Activated naive CD4-positive, alpha-beta T cell treated with Interleukin-2 at 50 U/mL for 16 hours (primary cell): ENCODE measurements at places on chromosomes 2 and 18.

- no peak for DNase-seq
Measured at GRCh38 chr2:197059477-197059876, 133.0 kb upstream of the PGAP1 start.

- DNase-seq, result no peak
Measured at GRCh38 chr2:46339676-46340459, 42.7 kb downstream of the EPAS1 start.

DNA sequence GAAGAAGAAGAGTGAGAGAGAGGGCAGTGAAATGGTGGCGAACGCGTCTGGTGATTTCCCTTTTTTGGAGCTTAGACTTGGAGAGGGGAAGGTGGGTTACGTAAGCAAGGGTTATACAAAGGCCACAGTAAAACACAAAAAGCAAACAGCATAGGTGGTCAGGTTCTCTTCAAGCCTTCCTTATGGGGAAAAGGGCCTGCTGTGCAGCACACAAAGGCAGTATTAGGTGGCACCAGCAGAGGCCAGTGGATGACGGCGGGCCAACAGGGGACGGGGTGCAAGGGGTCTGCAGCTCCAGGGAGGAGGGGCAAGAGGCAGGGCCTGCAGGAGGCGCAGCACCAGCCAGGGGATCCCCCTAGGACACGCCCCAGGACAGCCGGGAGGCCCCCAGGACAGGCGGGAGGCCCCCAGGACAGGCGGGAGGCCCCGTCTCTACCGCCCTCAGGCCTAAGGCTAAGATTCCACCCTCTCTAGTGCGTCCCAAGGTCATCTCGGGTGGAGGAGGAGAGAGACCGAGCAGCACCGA is 32.6 kb upstream of the NPC1 start:
- DNase-seq, result no peak

DNA sequence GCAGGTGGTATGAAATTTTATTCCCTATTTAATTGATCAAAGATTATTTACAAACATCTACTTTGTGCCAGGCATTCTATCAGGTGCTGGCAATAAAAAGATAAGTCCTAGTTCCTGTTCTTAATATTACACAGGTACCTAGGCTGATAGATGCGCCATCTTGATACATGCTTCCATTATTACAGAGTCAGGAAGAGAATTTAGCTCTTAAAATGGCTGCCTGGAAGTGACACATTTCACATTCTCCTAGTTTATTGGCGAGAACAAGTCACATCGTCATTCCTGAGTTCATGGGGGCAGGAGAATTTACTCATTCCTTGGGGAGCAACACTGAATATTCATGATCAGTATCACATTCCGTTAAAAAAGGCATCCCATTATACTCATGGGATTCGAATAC is 1.1 kb upstream of the DARS1 start:
- no peak for DNase-seq

DNA sequence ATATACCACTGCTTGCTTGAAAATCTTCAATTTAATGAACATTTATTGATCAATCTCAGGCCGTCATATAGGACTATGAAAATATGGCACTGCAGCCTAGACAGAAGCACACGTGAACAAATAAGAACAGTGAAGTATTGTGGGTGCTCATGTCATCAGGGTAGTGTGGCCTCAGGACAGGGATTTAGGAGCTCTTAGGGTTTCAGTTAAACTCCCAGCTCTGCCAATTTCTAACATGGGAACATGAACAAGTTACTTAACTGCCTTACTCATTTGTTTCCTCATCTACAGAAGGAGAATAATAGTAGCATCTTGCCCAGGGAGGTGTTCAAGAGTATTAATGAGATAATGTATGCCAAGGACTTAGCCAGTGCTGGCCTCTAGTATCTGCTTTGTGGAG is 146.0 kb upstream of the MAP3K20 start:
- DNase-seq, result no peak

DNA sequence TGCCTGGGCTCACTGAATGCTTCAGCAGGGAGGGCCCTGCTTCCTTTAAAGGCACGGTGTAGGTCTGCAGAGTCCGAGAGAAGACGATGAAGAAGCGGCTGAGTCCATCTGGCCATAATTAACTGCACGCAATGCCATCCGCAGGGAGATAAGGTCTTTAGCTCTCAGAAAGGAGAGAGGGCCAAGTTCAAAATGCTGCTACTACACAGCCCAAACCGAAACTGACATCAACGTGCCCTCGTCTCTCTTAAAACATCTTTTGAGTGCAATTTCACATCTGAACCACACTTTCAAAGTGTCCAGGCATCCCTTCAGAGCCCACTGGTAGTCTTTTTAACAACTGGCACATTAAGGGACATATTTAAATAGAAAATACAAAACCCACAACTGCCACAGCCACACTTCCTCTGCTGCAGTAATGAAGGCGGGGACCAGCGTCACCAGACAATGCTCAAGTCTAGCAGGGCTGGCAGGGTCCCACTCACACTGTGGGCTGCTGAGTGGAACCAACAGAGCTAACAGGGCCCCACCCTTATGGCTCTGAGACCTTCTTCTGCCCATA is 35.8 kb downstream of the ST3GAL5 start:
- peak; percentile 61 for DNase-seq

DNA sequence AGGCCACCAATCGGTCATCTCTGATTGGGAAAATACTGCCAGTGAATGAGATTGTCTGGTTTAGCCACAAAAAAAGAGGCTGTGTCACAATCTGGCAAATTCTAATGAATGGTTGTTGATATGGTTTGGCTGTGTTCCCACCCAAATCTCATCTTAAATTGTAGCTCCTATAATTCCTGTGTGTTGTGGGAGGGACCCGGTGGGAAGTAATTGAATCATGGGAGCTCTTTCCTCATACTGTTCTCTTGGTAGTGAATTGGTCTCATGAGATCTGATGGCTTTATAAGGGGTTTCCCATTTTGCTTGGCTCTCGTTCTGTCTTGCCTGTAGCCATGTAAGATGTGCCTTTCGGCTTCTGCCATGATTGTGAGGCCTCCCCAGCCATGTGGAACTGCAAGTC is 838.3 kb downstream of the SLC4A3 start:
- DNase-seq, result no peak

DNA sequence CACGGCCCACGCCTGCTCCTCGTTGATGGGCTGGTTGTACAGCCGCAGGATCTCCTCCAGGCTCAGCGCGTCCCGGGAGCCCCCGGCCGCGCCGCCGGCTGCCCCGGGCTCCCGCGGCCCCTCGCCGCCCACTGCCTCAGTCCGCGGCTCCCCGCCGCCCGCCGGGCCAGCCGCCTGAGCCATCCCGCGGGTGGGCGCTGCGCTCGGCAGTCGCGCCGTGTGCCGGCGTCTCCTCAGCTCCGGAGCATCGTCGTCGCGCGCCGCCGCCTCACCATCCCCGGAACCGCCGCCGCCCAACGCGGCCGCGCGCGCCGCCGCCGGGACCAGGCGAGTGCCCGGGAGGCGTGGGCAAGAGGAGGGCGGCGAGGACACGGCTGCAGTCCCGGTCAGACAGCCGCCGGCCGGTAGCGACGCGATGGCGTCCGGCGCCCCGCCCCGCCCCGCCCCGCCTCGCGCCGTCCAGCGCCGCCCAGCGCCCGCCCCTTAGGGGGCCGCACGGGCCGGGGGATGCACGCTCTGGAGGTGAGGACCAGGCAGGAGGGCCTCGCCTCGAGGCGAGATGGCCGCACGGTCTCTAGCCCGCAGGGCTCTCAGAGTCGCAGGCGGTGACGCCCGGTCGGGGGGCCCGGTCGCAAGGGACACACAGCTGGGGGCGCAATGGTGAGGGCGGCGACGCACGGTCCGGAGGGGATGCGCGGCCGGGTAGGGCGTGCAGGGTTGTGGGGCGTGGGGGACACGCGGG is at the start of gene SPIRE1:
SPIRE1 (minus strand) TSS at position 424 of the 742 bp plus-strand sequence; CDS start at position 183, 241 bp downstream.
- peak; percentile 33 for DNase-seq

GRCh38 chr18:46588971-46589660 is 67.9 kb downstream of the LOXHD1 start:
- no peak for DNase-seq

GRCh38 chr2:20972792-20973565 is 70.9 kb downstream of the APOB start:
- DNase-seq, result no peak

- no peak for DNase-seq
Measured at GRCh38 chr18:54828986-54829385, 709 bp downstream of the RAB27B start.

DNA sequence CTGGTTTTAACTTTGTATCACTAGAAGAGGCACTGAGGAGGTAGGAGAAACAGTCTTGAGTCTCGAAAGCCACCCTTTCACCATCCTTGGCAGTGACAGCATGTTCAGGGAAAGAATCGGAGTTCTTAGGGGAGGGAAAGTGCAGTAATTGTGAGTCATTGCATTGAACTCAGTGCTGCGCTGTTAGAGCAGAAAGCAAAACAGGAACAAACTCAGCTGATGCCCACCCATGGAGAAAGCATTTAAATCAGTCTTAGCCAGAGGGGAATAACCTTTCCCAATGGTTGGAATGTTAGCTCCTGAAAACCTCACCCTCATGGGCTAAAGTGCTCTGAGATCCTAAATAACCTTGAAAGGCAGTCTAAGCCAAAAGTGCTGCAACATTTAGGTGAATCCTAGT is 845.6 kb upstream of the CNTNAP5 start:
- DNase-seq, result no peak

- DNase-seq, result no peak
Measured at GRCh38 chr18:30469091-30469490, 573.5 kb downstream of the DSC3 start.

- no peak for DNase-seq
Measured at GRCh38 chr2:174585657-174586252, 11.8 kb downstream of the WIPF1 start.

DNA sequence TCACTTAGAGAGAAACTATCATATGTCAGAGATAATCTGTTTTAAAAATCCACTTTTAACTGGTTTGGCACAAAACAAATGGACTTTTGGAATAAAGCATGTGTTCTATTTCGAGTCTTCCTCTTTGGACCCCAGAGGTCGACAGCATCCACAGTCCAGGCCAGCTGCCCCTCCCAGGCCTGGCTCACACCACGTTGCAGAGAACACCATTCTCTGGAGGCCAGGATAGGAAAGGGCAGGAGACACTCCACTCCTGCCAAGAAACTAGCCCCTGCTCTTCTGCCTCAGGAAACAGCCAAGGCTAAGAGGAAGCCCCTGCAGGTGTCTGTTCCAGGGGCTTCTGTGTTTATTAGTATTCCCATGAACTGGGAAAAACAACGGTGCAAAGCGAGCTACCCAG is 456.6 kb upstream of the ID2 start:
- DNase-seq, result no peak

DNA sequence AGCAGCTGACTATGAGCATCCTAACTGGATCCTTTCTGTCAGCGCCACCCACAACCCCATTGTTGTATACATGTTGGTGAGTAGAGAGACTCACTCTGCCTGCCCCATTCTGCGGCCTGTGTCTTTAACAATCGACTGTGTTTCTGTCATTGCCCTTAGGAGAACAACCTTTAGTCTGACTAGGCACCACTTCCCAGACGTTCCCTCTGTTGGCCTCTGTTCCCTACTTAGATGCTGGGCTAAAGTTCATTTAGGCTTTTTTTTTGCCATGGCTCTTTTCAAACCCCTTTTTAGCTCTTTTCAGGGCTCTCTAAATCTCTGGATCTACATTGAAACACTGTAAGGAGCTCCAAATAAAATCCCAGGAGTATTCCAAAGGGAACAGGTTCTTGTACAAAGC is 20.5 kb upstream of the ACAA2 start:
- no peak for DNase-seq

- no peak for DNase-seq
Measured at GRCh38 chr2:11977766-11978524, 231.5 kb downstream of the LPIN1 start.

DNA sequence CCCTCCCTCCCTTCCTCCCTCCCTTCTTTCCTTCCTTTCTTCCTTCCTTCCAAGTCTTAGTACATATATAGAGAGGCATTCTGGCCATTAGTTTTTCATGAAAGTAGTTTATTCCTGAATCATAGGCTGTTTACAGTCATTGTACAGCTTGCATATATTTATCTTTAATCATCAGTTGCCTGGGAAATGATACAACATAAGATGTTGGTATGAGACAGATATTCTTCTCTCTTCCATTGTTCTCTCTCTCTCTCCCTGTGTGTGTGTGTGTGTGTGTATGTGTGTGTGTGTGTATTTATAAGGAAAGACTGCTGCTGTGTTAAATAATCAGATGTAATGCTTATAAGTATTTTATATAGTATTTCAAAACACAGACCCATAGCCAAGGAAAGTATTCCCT is 289.8 kb upstream of the UBE2E3 start:
- DNase-seq, result no peak

DNA sequence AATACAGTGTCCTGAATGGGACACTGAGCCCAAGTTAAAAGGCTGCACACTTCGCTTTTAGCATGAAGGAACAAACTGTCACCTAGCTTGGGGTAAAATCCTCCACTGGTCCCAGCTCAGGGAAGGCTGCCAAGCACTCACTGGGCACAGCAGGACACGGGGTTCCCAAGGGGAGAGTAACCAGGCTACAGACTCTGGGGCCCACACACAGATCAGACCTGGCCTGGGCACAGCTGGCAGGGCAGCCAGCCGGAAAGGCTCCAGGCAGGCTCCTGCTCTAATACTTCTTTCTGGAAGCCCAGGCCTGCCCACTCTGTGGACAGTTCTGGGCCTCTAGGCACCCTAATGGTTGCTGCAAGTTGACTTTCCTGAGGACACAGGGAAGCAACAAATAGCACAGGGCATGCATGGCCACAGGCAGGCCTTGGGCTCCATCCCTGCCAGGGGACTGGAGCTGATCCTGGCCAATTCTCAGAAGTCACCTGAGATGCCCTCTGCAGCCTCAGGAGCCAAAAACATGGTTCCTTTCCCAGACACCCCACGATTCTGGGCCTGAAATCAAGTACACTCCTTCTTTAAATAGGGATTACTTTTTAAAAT is 18.7 kb upstream of the SULT1C3 start:
- no peak for DNase-seq

- DNase-seq, result no peak
Measured at GRCh38 chr2:38394041-38394440, 17.0 kb upstream of the ATL2 start.

DNA sequence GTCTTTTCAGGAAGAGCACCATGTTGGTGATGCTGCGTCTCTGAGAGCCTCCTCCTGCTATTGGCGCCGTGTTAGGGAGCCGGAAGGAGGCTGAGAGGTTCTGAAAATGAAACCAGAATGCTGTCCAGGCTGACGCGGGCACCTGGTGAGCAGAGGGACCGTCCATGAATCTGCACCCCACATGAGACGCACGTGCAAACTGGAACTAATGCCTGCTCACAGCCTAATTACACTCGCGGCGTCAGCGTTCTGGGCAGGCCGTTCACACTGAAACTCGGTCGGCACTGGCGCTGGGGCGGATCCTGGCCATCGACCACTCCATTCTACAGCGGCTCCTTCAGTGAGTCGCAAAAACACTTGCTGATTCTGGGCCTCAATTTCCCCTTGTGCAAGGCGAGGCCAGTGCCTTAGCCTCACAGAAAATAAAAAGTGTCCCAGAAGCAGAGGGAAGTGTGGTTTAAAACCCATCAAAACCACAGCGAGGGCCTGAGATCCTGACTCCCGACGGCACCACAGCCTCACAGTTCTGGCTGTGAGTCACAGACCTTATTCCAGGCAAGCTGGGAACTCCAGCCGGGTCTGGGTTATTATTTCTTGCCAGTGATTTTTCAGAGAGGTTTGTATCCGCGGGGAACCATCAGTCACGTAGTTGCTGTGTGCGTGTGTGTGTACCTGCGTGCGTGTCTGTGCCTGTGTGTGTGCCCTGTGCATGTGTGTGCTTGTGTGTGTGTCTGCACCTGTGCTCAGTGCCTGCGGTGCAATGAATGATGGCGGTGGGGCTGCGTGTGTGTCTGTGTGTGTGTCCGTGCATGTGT is 49.1 kb upstream of the CTDP1 start:
- no peak for DNase-seq
